ENCODE measurements at places on chromosomes 1 and 21. TPM values are rescaled to one million over a fixed set of nuclear protein-coding genes. Genes with fewer than 3 reads are reported as not detected.

GRCh38 chr1:203475012-203475981, at the start of gene PRELP:
PRELP (plus strand) TSS chr1:203475806; CDS start chr1:203483185, 7,379 bp downstream.
- no peak within 1 kb of the TSS for H3K4me3 ChIP-seq
- H3K4me1 ChIP-seq = peaks cover 9% of the 10 kb centered on the region
- no peak for DNase-seq
- no peaks in the 10 kb centered on the region for H3K36me3 ChIP-seq
- peaks cover 2% of the 10 kb centered on the region for H3K27me3 ChIP-seq

Gene DNASE2B
- not detected for total RNA-seq

DNA sequence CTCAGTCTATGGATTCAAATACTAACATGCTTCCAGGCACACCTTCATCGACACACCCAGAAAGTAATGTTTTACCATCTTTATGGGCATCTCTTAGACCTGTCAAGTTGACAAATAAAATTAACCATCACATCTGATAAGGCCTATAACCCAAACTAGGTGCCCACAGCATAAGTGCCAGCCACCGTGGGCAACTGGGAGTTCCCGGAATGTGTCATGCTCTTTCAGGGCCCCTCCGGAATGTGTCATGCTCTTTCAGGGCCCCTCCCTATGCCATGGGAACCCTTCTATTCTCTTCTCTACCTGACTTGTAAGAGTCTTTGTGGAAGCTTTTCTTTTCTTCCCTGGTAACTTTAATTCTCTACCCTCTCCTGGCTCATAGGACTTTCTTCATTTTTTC, 26.6 kb downstream of the KRTAP24-1 start:
- no peaks in the 10 kb centered on the region for H3K36me3 ChIP-seq
- DNase-seq = no peak
- H3K27ac ChIP-seq = no peak overlapping the region
- no peaks in the 10 kb centered on the region for H3K4me1 ChIP-seq
- no peak overlapping the region for H3K4me3 ChIP-seq
- no peaks in the 10 kb centered on the region for H3K27me3 ChIP-seq

GRCh38 chr1:214205053-214205452, 75.9 kb upstream of the SMYD2 start:
- no peak for DNase-seq
- no peaks in the 10 kb centered on the region for H3K36me3 ChIP-seq
- no peak overlapping the region for H3K27ac ChIP-seq
- H3K4me1 ChIP-seq = no peaks in the 10 kb centered on the region
- no peaks in the 10 kb centered on the region for H3K27me3 ChIP-seq
- no peak overlapping the region for H3K4me3 ChIP-seq

GRCh38 chr1:24692351-24692980, 49.4 kb downstream of the SRRM1 start:
- H3K4me3 ChIP-seq = no peak overlapping the region
- no peak overlapping the region for H3K27ac ChIP-seq
- DNase-seq = no peak
- H3K27me3 ChIP-seq = no peaks in the 10 kb centered on the region

Gene RAB25
- total RNA-seq = 0.36 TPM

- no peak for DNase-seq
- no peak overlapping the region for H3K4me3 ChIP-seq
- peaks cover 4% of the 10 kb centered on the region for H3K4me1 ChIP-seq
Observed at GRCh38 chr1:33185541-33185940, 3.7 kb upstream of the TRIM62 start.

- H3K4me1 ChIP-seq = no peaks in the 10 kb centered on the region
- no peaks in the 10 kb centered on the region for H3K36me3 ChIP-seq
- no peak overlapping the region for H3K4me3 ChIP-seq
- DNase-seq = no peak
Observed at GRCh38 chr1:4773226-4773625, 118.8 kb downstream of the AJAP1 start.

GRCh38 chr1:183096894-183097293, 73.7 kb downstream of the LAMC1 start:
- no peak overlapping the region for H3K4me3 ChIP-seq
- H3K4me1 ChIP-seq = peaks cover 7% of the 10 kb centered on the region
- DNase-seq = no peak

Gene HTR1D
- not detected for total RNA-seq

Gene RNF223
- total RNA-seq = not detected

DNA sequence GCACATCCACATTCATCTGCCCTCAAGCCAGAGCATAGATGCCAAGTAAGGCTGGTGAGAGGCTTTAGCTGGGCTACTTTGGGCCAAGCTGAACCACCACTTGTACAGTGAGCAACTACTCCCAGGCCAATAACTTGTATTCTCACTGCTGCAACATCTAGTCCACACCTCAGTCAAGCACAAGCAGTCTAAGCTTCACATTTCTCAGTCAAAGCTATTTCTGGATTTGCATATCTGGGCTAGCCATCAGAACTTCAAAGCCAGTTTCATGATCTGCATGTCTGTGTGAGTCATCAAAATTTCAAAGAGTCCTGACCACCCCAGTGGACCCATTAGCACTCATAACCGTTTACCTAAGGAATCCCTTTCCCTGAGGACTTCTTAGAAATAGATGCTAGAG, 77.7 kb upstream of the DIRAS3 start:
- peak; percentile 5 for DNase-seq
- H3K4me1 ChIP-seq = no peaks in the 10 kb centered on the region
- no peak overlapping the region for H3K27ac ChIP-seq

Gene CLCA4
- 0.05 TPM for total RNA-seq

DNA sequence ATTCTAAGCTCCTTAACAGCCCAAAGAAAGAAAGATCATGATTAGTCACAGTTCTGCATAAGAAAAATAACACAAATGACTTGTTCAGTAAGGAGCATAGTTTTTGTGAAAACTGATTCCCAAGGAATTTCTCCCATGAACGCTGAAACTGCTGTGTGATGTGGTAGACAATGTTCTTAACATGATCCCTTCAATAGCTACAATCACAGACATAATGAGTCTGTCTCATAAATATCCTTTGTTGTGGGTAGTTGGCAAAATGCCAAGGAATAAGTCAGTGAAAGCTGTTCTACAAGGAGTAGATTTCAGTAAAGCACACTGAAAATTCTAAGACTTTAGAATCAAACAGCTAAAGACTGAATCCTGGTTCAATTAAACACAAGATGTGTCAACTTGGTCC, 404.8 kb downstream of the HLX start:
- H3K36me3 ChIP-seq = no peaks in the 10 kb centered on the region
- H3K27me3 ChIP-seq = no peaks in the 10 kb centered on the region
- H3K4me3 ChIP-seq = no peak overlapping the region
- H3K4me1 ChIP-seq = no peaks in the 10 kb centered on the region
- no peak for DNase-seq

GRCh38 chr1:182817802-182818201, 21.3 kb upstream of the DHX9 start:
- no peaks in the 10 kb centered on the region for H3K36me3 ChIP-seq
- no peak overlapping the region for H3K4me3 ChIP-seq
- no peaks in the 10 kb centered on the region for H3K4me1 ChIP-seq

DNA sequence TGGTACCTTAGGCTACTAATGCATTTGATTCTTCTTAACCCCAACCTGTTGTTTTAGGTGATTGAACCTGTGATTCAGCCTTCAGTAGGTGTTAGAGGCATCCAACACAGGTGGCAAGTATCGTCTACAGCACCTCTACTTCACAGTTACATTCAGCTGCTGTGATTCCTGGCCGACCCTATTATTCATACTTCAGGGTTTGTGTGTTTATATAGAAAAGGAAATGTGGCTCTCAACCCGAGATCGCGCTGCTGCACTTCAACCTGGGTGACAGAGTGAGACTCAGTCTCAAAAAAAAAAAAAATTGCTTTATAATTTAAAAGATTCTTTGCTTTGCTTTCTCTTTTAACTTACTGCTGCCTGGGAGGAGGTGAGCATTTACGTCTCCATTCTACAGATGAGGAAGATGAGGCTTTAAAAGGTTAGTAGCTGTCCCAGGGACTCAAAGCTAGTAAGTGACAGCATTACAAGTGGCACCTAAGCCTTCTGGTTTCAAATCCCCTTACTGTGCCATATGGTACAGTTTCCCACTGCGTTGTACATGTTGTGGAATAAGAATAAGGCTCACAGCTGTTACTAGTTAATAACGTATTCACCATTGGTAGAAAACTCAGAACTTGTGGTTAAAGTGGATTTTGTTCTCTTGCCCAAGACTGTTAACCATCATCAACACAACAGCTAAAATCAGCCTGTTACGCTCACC, 9.9 kb upstream of the GPR25 start:
- H3K27me3 ChIP-seq = no peaks in the 10 kb centered on the region
- peaks cover 46% of the 10 kb centered on the region for H3K4me1 ChIP-seq
- 0 out of 2 replicates have a peak, but pooled peaks cover under 1% of the 10 kb centered on the region for H3K36me3 ChIP-seq

Gene HHAT
- 2.4 TPM for total RNA-seq

GRCh38 chr1:174535207-174535606, 87.4 kb downstream of the GPR52 start:
- H3K4me1 ChIP-seq = no peaks in the 10 kb centered on the region
- no peak overlapping the region for H3K4me3 ChIP-seq
- no peaks in the 10 kb centered on the region for H3K36me3 ChIP-seq
- no peak overlapping the region for H3K27ac ChIP-seq
- no peak for DNase-seq

- H3K27ac ChIP-seq = no peak overlapping the region
- no peak overlapping the region for H3K4me3 ChIP-seq
- peaks cover 3% of the 10 kb centered on the region for H3K4me1 ChIP-seq
- H3K27me3 ChIP-seq = no peaks in the 10 kb centered on the region
Observed at GRCh38 chr1:203454986-203455471, 20.6 kb upstream of the PRELP start.

GRCh38 chr1:86064899-86065298, 91.7 kb downstream of the COL24A1 start:
- no peaks in the 10 kb centered on the region for H3K27me3 ChIP-seq
- no peak overlapping the region for H3K27ac ChIP-seq
- no peak overlapping the region for H3K4me3 ChIP-seq
- no peak for DNase-seq
- H3K4me1 ChIP-seq = no peaks in the 10 kb centered on the region
- no peaks in the 10 kb centered on the region for H3K36me3 ChIP-seq

DNA sequence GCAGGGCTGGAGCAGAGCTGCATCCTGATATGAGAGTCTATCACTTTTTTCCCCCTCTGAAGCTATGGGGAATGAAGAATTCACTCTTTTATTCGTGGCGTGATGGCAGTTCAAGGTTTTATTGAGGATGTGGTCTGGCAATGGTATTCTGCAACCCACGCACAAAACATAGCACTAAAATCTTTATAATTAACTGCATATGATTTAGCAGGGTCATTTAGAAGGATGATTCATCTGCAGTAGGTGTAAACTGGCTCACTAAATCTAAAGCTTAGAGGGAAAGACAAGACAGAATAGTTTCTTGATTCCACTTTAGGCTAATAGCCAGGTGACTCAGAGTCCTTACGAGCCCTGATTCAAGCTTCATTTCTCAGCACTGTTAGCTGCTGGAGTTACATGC, 25.0 kb upstream of the CHRM3 start:
- H3K4me1 ChIP-seq = no peaks in the 10 kb centered on the region
- DNase-seq = no peak
- H3K27me3 ChIP-seq = no peaks in the 10 kb centered on the region
- H3K27ac ChIP-seq = no peak overlapping the region
- H3K4me3 ChIP-seq = no peak overlapping the region

Gene MDM4
- 64.5 TPM for total RNA-seq

DNA sequence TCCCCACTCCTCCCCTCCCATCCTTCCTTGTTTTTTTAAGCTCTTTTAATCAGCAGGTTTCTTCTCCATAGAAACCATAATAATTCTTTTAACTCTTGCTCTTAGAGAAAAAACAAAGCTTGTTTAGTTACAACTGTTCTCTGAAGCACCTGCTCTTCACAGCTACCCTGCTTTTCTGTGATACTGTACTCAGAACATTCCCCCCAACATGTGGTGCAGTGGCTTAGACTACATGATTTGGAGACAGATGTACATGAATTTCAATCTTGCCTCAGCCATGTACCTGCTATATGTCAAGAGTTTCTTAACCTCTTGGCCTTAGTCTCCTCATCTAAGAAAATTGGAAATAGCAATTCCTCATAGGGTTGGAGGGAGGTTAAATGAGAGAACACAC, 33.5 kb downstream of the LAMC2 start:
- H3K4me3 ChIP-seq = no peak overlapping the region
- H3K4me1 ChIP-seq = peaks cover 3% of the 10 kb centered on the region
- no peaks in the 10 kb centered on the region for H3K36me3 ChIP-seq
- H3K27ac ChIP-seq = no peak overlapping the region
- no peaks in the 10 kb centered on the region for H3K27me3 ChIP-seq
- DNase-seq = no peak

DNA sequence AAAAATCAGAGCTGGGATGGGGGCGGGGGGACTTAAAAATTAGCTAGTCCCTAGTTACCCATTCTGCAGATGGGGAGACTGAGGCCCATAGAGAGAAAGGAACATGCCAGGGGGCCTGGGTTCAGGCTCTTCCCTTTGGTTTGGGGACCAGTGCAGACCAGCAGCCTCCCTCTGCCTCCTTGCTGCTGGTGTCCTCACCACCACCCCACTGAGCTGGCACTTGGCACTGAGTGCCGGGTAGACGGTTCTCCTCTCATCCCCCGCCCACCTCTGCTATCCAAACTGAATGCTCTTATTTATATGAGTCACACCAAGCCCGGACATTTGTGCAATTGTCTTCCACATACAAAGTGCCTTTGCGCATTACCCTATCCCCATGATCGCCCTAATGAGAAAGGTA, 39.2 kb downstream of the CAMK2N1 start:
- H3K4me3 ChIP-seq = no peak overlapping the region
- no peaks in the 10 kb centered on the region for H3K4me1 ChIP-seq
- no peaks in the 10 kb centered on the region for H3K27me3 ChIP-seq

- H3K27me3 ChIP-seq = no peaks in the 10 kb centered on the region
- no peak overlapping the region for H3K4me3 ChIP-seq
- no peaks in the 10 kb centered on the region for H3K36me3 ChIP-seq
- DNase-seq = no peak
- no peak overlapping the region for H3K27ac ChIP-seq
Observed at GRCh38 chr1:228717081-228717480, 18.2 kb upstream of the RHOU start.

Gene DONSON
- 21.6 TPM for total RNA-seq

DNA sequence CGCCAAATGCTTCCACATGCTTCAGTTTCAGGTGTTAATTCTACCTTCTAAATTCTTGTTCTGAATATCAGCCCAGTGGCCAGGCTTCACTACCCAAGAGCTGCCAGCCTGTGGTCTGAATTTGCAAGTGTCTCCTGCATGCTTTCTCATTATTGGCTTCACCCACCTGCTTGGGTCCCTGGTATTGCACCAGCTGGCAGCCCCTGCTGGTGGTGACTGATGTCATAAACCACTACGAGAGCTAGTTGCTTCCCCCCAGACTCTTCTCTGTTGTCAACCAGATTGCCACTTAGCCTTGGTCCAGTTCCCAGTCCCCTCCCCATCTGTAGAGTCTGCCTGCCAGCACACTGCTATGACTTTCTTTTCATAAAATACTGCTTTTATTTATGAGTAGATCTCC, 197.7 kb upstream of the DUSP10 start:
- no peak overlapping the region for H3K27ac ChIP-seq
- no peaks in the 10 kb centered on the region for H3K27me3 ChIP-seq
- H3K36me3 ChIP-seq = no peaks in the 10 kb centered on the region
- H3K4me1 ChIP-seq = peaks cover 19% of the 10 kb centered on the region
- H3K4me3 ChIP-seq = no peak overlapping the region

- no peak for DNase-seq
- H3K4me1 ChIP-seq = no peaks in the 10 kb centered on the region
- H3K27me3 ChIP-seq = peaks cover 2% of the 10 kb centered on the region
- H3K27ac ChIP-seq = no peak overlapping the region
- no peaks in the 10 kb centered on the region for H3K36me3 ChIP-seq
Observed at GRCh38 chr1:208131621-208132286, 112.4 kb downstream of the PLXNA2 start.

- peaks cover 5% of the 10 kb centered on the region for H3K4me1 ChIP-seq
- H3K27ac ChIP-seq = no peak overlapping the region
- no peaks in the 10 kb centered on the region for H3K36me3 ChIP-seq
- H3K27me3 ChIP-seq = peaks cover 2% of the 10 kb centered on the region
- no peak for DNase-seq
- no peak overlapping the region for H3K4me3 ChIP-seq
Observed at GRCh38 chr1:26991310-26992116, 2.0 kb upstream of the TRNP1 start.

Gene LAX1
- total RNA-seq = 11.6 TPM

Gene FAM72B
- total RNA-seq = 13.6 TPM

Gene CD101
- total RNA-seq = 4.5 TPM

Data from GM12878 (cell line).